ENCODE measurements at places on chromosomes 2 and 18.

GRCh38 chr2:109259671-109260070 is 130.7 kb downstream of the SH3RF3 start:
- DNase-seq, result no peak

DNA sequence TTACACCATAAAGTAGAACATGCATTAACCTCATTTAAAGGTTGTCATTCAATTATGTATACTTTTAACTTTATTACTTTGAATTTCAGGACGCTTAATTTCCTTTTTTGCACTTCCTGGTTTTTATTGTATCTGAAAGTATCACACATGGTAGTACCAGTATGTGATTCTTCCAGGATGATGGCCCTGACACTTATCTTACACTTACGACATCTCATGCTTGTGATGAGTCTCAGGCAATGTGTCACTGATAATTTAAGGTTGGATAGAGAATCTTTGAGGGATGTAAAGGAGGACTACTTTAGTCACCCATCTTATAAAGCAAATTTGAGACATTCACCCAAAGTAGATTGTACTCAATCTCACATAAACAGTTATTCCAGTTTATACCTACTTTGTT is 74.9 kb downstream of the ABCA12 start:
- DNase-seq, result no peak

DNA sequence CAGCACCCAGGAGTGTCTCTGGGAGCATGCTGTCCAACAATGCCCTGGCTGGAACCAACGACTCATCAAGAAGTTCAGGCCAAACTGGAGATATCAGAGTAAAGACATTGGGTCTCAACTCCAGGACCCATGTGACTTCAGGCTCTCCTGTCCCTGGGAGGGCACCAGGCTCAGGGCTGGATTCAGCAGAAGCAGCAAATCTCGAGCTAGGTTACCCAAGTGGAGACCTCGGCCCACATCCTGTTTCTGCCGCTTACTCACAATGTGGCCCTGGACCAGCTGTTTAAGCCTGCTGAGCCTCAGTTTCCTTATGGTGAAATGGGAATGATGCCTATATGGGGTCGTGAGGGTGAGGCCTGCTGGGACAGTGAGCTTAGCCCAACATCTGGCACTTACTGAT is 9.3 kb upstream of the OTOF start:
- DNase-seq, result no peak

GRCh38 chr2:195871326-195871725 is 197.3 kb downstream of the DNAH7 start:
- no peak for DNase-seq

DNA sequence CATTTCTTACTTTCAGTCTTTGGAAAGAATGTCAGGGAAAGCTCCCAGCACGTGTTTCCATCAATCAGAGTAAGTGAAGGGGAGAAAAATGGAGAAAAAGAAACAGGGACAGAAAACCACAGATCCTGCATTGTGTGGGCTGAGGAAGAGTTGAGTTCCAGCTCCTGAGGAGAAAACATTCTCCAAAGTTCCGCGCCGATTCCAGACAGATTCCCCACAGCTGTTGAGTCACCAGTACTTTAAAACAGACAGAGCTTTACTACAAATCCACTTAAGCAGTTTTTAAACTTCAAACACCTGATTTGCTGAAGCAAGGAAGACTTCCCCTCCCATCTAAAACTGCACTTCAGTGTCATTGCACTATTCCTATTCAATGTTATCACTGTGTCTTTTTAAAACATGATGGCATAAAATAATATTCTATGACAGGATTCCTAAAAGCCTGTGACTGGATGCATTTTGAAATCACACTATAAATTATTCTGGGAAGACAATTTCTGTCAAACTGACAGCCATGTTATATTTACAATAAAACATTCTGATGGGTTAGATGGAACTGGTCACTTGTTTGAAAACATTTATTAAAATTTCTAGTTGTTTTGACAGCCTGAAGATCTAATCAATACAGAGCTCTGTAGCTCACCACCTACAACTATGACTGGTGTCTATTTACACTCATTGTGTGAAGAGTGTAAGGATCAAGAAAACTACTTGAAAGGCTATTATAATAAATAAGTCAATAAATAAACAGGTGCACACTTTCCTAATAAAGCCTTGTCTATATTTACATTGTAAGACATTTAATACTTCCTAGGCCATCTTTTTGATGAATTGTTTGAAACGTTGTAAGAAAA is 40.9 kb downstream of the TCF4 start:
- DNase-seq, result no peak

DNA sequence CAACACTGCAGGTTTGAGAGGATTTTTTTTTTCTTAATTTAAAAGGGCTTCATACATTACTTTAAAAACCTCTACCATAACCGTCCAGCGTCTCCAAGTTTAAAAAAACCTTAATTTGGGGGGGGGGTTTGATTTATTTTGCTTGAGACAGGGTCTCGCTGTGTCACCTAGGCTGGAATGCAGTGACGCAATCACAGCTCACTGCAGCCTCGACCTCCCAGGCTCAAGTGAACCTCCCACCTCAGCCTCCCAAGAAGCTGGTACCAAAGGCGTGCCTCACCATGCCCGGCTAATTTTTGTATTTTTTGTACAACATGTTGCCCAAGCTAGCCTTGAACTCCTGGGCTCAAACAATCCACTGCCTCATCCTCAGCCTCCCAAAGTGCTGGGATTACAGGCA is 36.9 kb downstream of the ADAM17 start:
- DNase-seq, result no peak

GRCh38 chr2:45769056-45769455 is 117.6 kb downstream of the PRKCE start:
- DNase-seq, result peak; percentile 33

GRCh38 chr18:9094307-9095226 is 7.9 kb upstream of the NDUFV2 start:
- DNase-seq, result no peak

DNA sequence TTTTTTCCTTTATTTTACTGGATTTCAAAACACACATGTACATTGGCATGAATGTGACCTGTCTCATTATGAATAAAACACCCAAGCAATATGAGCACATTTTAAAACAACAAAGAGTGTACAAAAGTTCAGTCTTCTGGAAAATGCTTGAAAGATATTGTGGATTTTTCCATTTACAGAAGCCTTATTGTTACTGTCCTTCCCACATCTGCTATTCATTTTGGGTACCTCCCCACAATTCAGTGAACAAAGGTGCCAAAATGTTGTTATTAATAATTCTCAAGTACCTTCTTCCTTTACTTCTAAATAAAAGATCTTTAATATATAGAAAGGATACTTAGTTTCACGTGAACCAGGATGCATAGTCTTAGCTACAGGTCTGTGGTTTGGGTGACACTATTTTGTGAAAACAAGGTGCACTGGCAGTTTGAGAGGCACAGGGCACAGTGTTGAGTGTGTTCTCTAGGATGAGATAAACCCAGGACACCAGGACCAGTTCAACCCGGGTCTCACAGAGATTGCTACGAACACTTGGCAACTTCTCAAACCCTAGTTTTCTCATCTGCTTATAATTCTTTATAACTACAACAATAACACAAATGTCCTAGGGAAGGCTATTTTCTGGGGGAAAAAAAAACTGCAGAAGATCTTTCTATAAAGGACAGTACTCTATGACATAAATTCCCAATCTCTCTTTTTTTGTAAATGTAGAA is 84.5 kb upstream of the GALNT5 start:
- no peak for DNase-seq

- DNase-seq, result no peak
Measured at GRCh38 chr2:160278879-160279177, 78.8 kb upstream of the ITGB6 start.

DNA sequence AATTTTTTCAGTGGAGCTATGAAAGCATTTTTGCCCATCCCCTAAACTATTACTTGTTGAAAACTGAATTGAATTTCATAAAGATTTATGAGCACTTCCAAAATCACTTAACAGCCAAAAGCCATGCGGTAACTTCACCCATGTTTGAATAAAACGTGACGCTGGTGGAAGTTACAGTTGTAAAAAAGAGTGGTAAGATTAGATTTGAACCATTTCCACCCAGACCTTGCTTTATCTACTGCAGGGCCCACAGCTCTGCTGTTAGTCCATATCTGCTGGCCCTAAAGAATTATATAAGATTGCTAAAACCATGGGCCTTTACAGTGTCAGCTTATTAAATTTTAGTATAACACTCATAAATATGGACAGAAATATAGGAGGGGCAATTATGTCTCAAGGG is 15.5 kb upstream of the ITGA4 start:
- no peak for DNase-seq

- no peak for DNase-seq
Measured at GRCh38 chr2:62506421-62506750, 391 bp upstream of the TMEM17 start.

- DNase-seq, result peak; percentile 2
Measured at GRCh38 chr2:71667256-71668182, 214.2 kb downstream of the DYSF start.

DNA sequence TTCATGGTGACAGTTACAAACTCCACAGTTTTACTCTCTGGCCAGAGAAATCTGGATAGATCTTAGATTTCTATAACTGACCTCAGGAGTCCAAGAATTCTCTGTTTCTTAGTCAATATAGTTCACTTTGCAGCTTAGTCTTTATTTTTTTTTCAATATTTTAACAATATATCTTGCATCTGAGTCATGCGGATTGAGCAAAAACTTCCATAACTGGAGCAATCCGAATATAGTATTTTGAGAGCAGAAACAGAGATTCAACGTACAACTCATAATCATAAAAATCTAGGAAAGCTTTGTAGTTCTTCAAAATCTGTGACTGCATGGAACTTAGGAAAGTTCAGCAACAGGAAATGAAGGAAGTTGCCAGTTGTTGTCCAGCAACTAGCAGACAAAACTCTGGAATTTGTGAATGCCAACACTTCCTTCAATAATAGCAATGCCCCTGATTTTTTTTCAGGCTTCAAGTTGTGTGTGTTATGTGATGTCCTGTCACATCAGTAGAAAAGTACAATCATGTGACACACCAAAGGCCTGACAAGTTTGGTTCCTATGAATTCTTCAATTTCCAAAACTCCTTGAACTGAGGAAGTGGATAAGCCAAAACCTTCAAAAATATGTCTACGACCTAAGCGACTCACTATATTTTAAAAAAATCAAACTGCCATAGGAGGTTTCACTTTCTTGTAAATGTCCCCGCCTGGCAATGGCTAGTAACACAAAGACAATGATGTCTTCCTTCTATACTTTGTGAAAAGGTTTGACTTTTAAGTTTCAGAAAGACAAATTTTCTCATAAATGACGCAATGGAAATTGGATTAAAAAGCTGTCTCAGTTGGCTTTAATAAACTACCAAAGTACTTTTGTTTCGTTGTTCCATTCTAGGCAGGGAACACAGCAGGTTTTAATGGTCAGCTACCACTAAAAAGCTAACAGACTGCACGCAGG is 510.6 kb downstream of the ERBB4 start:
- DNase-seq, result no peak

GRCh38 chr2:181771356-181771755 is 91.0 kb upstream of the NEUROD1 start:
- no peak for DNase-seq

GRCh38 chr2:177767768-177768167 is 304.8 kb downstream of the PDE11A start:
- DNase-seq, result no peak

- peak; percentile 41 for DNase-seq
Measured at GRCh38 chr18:22169011-22169888, at the start of gene GATA6. GATA6 (plus strand) TSS chr18:22169589; CDS start chr18:22171145, 1,556 bp downstream.

DNA sequence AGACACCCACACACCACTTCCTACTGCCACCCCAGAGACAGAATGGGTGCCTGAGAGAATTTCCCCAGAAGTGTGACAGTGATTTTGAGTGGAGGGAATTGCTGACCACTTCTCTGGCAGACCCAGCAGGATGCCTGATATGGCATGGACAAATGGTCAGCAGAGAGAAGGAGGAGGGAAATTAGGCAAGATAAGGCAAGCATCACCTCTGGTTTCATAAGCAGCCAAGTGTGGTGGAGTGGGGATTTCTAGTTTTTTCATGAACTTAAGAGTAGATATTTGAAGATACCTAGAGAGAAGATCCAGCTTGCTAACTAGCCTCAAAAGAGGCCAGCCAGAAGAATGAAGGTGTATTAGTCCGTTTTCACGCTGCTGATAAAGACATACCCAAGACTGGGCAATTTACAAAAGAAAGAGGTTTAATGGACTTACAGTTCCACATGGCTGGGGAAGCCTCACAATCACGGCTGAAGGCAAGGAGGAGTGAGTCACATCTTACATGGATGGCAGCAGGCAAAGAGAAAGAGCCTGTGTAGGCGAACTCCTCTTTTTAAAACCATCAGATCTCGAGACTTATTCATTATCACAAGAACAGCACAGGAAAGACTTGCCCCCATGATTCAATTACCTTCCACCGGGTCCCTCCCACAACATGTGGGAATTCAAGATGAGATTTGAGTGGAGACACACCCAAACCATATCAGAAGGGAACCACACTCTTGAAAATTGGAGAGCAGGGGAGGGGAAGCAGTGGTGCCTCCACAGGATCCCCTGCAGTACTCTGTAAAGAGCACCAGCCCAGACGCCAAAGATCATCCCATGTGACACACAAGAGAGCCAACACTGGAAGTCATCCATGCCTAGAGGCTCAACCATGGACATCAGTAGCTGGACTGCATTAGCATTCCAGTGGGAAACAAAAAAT is 64.2 kb downstream of the RBM43 start:
- DNase-seq, result peak; percentile 7

- no peak for DNase-seq
Measured at GRCh38 chr18:42033137-42033810, 78.2 kb downstream of the PIK3C3 start.

GRCh38 chr18:28332071-28332470 is 155.1 kb upstream of the CDH2 start:
- no peak for DNase-seq

DNA sequence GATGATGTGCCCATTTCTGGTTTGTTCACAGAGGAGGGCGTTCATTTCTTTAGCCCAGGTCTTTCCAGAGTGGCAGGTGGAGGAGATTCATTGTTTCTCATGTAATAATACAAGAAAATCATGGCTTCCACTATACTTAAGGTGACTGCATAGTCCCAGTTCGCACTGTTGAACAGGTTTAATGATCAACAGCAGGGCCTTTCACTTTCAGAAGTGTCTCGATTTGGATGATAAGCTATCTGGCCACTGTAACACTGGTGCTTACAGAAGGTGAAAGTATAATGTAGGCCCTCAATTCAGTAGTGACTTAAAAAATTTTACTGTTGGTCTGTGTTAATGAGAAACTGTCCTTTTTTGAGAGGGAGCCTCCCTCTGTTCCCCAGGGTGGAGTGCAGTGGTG is 1.4 kb downstream of the RMC1 start:
- peak; percentile 11 for DNase-seq

DNA sequence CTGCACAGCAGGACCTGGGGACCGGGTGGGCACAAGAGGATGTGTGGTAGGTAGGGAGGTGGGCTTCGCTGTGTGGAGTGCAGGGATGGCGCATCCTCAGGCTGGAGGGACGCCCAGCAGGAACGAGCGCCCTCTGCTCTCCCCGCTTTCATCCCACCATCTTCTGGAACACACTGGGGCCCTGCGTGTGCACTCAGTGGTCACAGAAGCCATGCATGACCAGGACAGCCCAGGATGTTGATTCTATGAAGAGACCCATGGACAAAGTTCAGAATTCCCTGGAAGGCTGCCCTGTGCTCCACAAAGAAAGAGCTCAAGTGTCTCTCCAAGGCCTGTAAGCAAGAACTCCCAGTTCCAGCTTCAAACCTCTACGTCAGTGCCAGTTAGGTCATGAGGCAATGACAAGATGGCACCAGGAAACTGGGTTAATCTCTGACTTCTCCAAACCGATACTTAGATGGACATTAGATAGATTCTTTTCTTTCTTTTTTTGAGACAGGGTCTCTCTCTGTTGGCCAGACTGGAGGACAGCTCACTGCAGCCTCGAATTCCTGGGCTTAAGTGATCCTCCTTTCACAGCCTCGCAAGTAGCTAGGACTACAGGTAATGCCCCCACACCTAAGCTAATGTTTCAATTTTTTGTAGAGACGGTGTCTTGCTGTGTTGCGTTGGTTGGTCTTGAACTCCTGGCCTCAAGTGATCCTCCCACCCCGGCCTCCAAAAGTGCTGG is 3.4 kb downstream of the SLC66A2 start:
- DNase-seq, result no peak
